ENCODE measurements at places on chromosomes 16 and 17.

- DNase-seq = no peak
Measured at GRCh38 chr17:6780886-6781285, 4.9 kb downstream of the FBXO39 start.

GRCh38 chr17:78883533-78884131 is 19.4 kb downstream of the CEP295NL start:
- DNase-seq = no peak

- peak; percentile 13 for DNase-seq
Measured at GRCh38 chr17:49180303-49180702, 30.1 kb downstream of the GNGT2 start.

DNA sequence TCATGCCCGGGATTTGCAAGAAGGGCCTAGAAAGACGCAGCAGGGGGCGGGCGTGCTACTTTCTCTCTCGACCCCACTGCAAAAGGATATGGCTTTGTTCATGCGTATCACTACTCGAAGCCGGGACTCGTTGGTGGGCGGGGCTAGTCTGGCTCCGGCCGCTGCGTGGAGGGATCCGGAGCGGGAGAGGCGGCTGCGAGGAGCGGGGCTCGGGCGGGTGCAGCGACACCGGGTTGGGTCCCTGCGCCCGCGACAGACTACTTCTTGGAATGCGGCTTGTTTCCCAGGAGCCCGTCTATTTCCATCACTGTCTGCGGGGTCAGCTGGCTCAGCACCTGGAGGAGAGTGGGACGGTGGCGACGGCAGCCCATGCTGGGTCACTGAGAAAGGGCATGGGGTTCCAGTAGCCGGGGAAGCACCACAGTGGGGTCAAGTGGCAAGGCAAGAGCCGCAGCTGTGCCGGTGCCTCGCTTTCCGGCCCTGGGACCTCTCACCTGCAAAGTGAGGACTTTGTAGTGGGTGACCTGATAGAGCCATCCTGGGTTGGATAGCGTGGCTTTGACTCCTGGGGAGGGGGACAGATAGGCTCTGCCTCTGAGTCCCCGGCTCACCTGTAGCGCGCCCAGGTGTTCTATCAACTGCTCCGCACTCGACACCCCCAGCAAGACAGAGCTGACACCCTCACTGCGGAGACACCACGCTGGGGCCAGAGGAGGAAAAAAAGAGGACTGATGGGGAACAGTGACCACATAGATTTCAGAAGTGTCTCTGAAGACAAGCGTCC is 6.6 kb downstream of the KCNAB3 start:
- DNase-seq = no peak

DNA sequence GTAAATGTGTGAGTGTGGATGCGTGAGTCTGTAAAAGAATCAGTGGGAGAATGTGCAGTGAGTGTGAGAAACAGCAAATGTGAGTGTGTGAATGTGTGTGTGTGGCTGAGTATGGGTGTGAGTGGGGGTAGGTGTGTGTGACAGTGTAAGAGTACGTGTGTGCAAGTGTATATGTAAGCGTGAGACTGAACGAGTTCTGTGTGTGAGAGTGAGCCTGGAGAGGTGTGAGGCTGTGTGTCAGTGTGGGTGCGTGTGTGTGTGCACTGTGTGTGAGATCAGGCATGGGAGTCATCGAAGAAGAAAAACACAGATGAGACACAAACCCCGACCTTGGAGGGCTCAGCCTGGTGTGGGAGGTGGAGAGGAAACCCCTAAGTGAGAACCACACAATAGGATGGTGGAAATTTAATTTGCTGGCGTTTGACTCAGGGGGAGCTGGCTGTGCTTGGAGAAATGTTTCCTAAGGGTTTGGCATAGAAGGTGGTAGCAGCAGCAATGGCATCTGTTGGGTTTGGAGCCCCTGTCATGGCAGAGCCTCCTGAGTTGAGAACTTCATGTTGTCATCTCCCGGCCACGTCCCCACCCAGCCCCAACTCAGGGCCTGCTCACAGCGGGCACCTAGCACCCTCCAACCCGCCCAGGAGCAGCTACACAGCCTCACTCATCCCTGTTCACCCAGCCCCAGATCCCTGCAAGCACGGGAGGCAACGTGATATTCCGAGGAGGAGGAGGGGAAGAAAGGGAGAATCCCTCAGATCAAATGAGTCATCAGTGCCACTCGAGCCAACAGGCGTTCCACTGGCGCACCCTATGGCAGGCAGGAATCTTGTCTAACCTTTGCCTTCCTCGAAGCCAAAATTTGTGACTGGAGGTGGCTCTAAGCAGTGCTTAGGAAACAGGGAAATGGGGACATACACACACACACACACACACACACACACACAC is 14.3 kb upstream of the NUBP1 start:
- no peak for DNase-seq

DNA sequence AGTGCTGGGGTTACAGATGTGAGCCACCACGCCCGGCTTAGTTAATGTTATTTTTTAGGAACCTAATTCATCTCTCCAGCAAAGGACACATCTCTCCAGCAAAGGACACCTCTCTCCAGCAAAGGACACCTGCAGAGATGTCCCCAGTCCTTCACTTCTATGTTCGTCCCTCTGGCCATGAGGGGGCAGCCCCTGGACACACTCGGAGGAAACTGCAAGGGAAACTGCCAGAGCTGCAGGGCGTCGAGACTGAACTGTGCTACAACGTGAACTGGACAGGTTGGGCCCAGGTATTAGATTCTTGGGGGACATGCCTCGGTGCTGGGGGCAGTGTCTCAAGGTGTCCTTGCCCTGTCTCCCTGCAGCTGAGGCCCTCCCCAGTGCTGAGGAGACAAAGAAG is 4.7 kb downstream of the PFAS start:
- no peak for DNase-seq

DNA sequence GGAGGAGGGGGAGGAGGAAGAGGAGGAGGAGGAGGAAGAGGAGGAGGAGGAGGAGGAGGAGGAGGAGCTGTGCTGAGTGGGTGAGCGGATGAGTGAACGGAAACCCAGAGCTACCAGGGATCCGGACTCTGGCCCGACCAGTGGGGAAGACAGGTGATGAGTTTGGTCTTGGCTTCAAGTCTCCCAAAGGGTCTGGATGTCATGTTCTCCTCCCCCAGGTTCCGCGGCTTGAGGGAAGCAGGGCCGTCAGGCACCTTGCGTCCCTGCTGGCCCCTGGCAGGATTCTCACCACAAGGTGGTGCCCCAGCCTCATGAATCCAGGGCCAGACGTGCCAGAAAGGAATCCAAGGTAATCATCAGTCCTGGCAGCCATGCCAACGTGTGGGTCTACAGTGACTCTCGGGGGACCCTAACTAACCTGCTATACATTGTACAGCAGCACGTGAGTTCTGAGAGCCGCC is 13.5 kb upstream of the ABAT start:
- peak; percentile 11 for DNase-seq

DNA sequence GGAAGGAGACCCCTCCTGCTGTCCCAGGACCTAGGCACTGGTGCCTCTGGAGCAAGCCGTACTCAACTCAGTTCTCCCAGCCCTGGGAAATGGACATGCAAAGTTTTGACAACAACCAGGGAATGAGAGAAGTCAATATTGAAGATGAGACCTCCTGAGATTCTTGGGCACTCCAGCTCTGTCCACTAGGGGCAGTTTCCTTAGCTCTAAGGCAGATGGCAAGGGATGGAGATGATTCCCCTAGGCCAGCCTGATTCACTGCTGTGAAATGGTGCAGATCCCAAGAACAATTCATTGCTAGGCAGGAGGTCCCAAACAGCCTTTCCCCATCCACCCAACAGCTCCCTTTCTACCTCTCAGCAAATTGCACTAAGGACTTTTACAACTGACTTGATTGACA is 20.5 kb upstream of the SDR42E2 start:
- no peak for DNase-seq

- DNase-seq = no peak
Measured at GRCh38 chr16:35731341-35732040, 2272.1 kb downstream of the TP53TG3F start.

GRCh38 chr17:50137042-50137441 is 7.1 kb upstream of the SAMD14 start:
- DNase-seq = no peak

- DNase-seq = no peak
Measured at GRCh38 chr16:57377080-57377841, 5.0 kb downstream of the CX3CL1 start.

GRCh38 chr17:9899280-9900043 is 5.6 kb downstream of the RCVRN start:
- no peak for DNase-seq
